ENCODE measurements at places on chromosomes 5 and 9.

GRCh38 chr9:34047864-34048726, 592 bp downstream of the UBAP2 start:
- peak; percentile 89 for DNase-seq

DNA sequence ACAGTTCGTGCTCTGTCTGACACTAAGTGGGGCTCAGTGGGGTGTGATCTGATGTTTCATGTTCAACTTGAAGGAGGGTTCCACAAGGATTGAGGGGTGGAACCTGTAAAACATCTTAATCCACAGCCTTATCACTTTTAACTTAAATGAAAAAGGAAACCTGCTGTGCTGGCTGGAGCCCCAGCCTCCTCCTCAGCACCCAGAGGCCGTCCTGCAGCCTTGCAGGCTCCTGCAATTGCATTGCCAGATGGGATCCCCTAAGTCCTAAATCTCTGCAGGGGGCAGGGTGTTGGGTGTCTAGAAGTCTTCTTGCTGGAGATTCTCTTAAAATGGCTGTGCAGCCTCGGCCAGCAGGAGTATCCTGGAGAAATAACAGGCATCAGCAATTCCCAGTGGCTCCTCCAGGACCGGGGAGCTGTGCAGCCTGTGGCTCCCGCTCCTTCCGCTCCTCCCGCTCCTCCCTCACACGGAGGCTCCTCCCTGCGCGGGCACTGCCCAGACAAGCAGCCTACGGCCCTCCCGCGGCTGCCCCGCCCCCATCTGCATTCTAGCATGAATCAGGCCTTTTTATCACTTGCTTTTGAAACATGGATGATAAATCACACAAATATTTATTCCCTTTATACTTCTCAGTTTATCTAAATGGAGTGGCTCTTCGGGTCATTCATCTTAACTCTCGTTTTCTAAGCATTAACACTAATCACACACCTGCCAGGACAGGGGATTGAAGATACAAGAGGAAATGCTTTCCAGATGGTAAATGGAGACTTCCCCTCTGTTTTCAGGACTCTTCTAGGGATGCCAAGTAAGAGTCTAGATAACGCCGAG, 131.0 kb downstream of the ADAMTS16 start:
- no peak for DNase-seq

DNA sequence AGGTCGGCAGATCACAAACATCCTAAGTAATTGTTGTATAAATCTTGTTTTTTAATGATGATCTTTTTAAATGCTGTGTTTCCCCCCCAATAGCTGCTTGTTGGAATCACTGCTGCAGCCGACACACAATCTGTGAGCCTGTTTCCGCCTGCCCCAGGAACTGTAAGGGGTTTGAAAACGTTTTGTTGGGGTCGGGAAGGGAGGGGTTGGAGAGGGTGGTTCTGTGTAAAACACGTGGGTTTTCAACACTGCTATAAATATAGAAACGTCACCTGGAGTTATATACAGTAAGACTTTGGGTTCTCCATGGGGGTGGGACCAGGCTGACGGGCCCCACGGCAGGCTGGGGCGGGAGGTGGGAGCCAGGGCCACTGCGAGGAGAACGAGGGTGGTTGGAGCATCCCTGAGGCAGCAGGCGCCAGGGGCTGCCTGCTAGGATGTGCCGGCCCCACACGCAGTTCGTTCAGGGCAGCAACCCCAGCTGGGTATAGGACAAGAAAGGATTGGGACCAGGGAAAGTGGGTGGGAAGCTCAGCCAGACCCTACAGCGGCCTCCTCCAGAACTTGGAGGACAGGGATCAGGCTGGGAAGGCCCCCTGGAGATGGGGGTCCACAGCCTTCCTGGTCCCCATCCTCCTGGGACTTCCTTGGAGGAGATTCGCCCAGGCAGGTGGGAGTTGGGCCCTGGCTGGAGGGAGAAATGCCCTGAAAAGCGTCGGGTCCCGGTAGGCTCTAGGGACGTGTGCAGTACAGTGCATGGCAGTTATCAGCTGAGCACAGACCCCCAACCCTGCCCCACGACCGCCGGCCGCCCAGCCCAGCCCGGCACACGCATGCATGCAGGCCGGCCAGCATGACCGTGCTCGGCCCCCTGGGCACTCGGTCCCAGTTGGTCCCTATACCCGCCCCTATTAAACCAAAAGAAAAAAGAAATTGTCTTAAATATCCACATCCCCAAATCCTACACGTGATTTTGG, 9.7 kb downstream of the RNF44 start:
- no peak for DNase-seq

GRCh38 chr5:172180936-172181335, 7.1 kb downstream of the STK10 start:
- no peak for DNase-seq

GRCh38 chr5:74303578-74303977, 336.9 kb downstream of the ENC1 start:
- no peak for DNase-seq

DNA sequence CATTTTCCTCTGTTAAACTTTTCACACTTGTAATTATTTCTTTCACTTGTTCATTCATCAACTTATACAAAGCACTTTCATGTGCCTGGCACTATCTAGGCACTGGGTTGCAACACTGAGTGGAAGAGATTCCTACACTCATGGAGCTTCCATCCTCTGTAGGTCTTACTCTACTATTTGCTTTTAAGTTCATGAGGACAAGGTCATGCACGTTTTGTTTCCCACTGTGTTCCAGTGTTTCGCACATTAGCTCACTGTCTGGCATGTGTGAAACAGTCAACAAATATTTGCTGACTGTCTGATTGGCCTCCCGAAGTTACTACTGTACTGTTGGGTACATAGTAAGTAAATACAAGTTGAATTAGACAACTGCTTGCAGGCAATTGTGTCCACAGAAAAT, 87.9 kb upstream of the IFNK start:
- no peak for DNase-seq

- no peak for DNase-seq
Measured at GRCh38 chr5:78824831-78825281, 160.3 kb downstream of the ARSB start.

- peak; percentile 79 for DNase-seq
Measured at GRCh38 chr5:132485641-132486317, 4.8 kb downstream of the IRF1 start.

DNA sequence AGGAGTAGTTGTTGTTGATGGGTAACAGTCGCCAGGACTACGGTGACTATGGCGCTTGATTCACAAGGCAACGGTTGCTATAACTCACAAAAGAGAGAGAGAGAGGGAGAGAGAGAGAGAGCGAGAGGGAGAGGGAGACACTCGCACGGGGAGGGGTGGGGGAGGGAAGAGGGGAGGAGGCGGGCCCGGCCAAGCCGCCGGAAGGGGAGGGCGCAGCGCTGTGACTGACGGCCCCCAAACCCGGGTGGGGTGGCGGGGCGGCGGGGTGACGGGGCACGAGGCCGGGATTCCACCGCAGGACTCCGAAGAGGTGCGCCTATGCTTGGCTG, at the start of gene RFX3:
Gene RFX3 (minus strand): TSS at position 166 of the 329 bp plus-strand sequence. CDS start 130,413 bp downstream, outside the sequence.
- peak; percentile 96 for DNase-seq

DNA sequence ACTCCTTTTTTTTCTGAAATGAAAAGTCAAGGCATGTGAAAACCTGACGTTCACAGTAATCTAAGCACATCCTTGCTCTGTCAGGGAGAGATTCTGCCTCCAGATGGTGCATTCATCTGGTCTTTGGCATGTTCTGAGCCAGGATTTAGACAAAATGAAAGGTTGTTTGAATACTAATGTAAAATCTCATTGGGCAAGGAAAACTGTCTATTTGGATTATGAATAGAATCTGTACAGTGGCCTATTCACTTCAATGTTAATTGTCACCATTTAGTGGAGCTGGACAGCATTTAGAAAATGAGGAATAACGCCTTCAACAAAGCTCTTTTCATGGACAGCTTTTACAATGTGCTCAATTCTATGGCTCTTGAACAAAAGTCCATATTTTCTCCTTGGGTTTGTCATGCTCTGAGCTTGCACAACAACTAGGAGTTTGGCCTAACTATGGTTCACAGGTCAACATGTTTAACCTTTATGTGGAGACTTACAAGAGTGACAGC, 28.9 kb downstream of the ARHGEF28 start:
- no peak for DNase-seq

- DNase-seq = no peak
Measured at GRCh38 chr5:56755036-56755555, 60.3 kb upstream of the MAP3K1 start.

GRCh38 chr5:142245786-142246185, 79.0 kb downstream of the SPRY4 start:
- no peak for DNase-seq

- no peak for DNase-seq
Measured at GRCh38 chr5:132074091-132074771, 642 bp downstream of the CSF2 start.

GRCh38 chr9:76218117-76218885, 175.9 kb downstream of the RFK start:
- no peak for DNase-seq

DNA sequence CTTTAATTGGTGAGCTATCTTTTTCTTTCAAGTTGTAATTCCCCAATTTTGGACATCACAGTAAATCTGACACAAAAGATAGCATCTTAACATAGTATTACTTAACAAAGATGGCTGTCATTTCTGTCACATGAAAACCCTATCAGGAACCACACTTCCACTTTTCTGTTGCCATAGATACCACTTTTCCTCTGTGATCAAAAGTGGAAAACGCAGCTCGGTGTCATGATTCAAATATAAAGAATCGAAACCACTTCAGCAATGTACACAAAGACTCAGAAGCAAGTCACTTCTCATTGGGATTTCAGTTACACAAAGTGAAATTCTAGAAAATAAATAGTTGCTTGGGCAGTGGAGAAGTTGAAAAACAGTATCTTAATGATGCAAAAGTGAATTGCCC, 524.9 kb upstream of the ITGA1 start:
- DNase-seq = no peak

DNA sequence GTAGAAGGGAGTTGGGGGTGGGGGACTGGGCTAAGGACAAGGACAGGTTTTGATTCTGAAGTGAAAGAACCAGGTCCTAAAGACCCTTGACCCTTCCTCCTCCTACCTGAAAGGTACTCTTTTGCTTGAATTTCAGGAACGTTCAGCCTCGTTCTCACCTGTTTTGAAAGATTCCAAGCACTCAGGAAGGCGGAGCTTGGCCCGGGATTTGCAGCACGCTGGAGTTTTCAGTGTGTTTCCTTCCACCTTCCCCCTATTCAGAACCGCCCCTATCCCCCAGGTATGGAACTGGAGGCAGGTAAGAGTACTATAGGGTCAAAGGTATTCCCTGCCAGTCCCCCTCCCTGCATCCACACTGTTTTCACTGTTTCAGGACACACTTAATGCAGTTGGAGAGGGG, 7.1 kb downstream of the EGR1 start:
- DNase-seq = no peak

DNA sequence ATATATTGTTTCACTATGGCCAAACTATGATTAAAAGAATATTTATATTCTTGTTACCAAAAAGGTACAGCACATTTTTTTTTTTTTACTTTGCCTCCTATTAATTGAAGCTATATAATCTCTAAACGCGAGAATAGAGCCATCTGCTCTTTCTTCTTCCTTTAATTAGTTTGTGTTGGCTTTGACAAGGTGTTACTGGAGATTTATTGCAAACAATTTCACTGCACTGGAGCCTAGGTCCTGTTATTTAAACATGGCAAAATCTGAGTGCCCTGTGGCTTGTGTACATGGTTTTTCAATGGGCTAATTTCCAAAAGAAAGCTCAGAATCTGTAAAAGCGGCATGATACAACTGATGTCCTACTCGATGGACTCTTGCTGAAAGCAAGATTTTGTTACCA, 40.8 kb upstream of the GABRG2 start:
- DNase-seq = no peak

DNA sequence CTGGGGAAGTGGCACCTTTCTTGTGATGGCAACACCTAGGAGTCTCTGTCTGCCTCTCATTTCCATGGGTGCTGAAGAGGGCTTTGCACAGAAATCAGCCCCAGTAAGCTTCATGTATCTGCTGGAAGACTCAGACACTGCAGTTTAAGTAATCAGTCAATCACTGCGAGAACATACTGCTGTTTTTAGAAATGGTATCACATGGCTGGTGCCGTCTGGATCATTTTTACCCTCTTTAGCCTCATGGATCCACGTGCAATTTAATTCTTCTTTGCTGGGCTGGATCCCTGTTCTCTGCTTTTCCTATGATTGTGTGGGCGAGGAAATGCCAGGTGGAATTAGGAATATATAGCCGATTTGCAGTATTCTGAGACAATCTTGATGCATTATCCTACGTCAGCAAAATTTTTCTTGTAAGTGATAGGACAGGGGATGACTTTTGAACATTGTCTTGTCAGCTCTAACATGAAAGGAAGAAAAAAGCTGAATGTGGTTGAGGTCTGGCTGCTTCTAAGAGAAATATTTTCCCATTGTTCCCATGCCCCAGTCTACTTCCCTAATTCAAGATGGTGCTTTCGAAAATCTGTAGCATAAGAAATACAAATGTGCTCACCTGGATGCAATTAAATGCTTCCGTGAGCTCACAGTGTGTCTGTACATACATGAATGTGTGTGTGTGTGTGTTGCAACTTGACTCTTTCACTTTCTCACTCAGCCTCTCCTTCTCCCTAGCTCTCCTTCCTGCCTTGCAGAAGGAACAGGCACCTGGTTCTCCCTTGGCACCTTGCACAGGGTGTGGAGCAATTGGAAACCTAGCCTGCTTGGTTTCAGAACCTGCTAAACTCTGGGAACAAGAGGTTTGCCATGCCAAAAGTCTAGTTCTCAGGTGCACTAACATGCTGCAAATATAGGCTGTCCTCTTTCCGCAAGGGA, 281.6 kb downstream of the NTRK2 start:
- DNase-seq = no peak

GRCh38 chr5:1732945-1733344, 66.7 kb downstream of the MRPL36 start:
- no peak for DNase-seq

- no peak for DNase-seq
Measured at GRCh38 chr5:17316970-17317459, 99.6 kb downstream of the BASP1 start.

GRCh38 chr9:133210609-133211008, 1.6 kb upstream of the OBP2B start:
- DNase-seq = peak; percentile 71

GRCh38 chr9:32554107-32554506, 1.7 kb upstream of the TOPORS start:
- no peak for DNase-seq

DNA sequence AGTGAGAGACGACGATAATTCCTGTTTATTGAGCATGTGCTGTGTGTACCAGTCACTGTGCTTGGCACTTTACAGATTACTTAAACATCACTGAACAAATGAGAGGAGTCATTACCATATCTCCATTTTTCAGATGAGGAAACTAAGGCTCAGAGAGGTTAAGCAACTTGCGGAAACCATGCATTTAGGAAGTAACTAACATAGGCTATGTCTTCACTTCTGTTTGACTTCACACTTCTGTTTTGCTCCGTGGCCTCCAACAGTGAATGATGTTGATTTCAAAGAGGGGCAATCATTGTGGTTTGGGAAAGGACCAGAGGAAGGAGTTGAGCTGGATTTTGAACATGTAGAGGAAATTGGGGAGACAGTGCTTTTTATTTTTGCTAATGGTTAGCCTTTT, 16.7 kb downstream of the GCNT1 start:
- no peak for DNase-seq

All from mesenteric fat pad (tissue), 1 donor.